ENCODE measurements at places on chromosomes 13 and 19.
A peak's percentile ranks its signal among the peaks of the same experiment; 100 is the strongest.

DNA sequence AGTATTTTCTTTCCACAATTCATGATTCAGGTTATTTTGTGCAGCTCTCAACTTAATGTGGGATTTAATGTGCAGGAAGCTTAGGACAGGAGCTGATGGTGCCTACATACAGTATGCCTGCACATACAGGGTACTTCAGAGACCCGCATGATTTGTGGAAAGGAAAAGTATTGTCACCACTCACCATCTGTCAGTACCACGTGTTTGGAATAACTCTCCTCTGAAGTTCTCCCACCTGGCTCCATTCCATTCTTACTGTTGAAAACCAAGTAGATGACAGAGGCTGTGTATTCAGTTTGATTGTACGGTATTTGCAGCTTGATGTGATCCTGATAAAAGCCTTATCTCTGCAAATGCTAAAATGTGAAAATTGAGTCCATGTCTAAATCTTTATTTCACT lies 85.7 kb downstream of the ZAR1L start:
- no peak for DNase-seq

DNA sequence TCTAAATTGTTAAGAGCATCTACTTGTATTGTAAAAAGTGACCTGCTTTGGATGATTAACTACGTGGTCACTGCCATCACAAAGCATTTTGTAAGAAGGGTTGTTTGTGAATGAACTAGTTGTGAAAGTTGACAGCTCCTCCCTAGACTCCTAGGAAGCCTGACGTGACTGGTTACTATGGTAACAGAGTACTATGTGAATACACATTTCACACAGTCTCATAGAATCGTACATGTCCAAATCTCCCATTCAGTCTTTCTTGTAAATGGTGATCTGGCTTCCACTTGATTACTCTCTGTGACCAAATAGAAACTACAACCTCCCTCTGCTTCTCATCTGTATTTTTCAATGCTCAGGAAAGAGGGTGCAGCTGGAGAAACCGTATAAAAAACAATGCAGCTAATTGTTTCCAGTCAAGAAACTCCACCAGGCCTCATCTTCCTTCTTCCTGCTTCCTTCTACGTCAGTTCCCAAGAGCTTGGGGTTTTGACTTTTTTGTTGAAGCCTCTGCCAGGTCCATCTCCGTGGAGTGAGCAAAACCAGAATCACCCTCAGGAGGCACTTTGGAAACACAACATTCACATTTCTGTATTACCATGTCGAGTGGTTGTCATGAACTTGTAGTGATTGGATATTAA lies 83.4 kb downstream of the GPC6 start:
- DNase-seq, result no peak

GRCh38 chr19:6772866-6773322 lies 386 bp downstream of the VAV1 start:
- no peak for DNase-seq

GRCh38 chr13:108154421-108154858 lies 60.9 kb downstream of the LIG4 start:
- DNase-seq, result no peak

- DNase-seq, result no peak
Measured at GRCh38 chr13:75425216-75426009, 56.6 kb downstream of the TBC1D4 start.

DNA sequence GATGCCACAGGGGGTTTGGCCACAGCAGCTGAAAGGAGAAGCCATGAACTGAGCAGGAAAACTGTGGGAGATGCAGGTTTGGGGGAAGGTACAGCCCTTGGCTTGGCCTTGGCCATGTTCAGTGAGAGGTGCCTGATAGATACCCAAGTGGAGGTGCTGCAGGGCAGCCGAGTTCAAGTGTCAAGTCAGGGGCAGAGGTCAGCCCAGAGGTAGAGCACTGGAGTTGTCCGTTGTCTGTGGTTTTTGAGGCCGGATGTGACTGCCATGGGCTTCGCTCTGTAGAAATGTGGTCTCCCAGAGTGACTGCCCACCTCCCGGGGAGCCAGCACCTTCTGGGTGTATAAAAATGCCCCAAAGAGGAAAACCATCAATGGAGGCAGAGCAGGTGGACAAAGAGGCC lies 65.3 kb downstream of the DPF1 start:
- DNase-seq, result no peak

- DNase-seq, result no peak
Measured at GRCh38 chr13:89470901-89471300, 1799.7 kb downstream of the SLITRK5 start.

GRCh38 chr13:76439546-76439945 lies 446.7 kb downstream of the KCTD12 start:
- DNase-seq, result no peak

- peak; percentile 72 for DNase-seq
Measured at GRCh38 chr19:10418485-10419199, 1.7 kb upstream of the PDE4A start.

GRCh38 chr13:27969082-27969865 lies at the start of gene CDX2:
CDX2 (minus strand) TSS chr13:27969315; CDS start chr13:27969006, 309 bp downstream.
- peak; percentile 92 for DNase-seq

GRCh38 chr13:100560498-100561157 lies 28.0 kb downstream of the GGACT start:
- DNase-seq, result no peak

GRCh38 chr13:36251017-36251416 lies 36.7 kb upstream of the SOHLH2 start:
- DNase-seq, result no peak

DNA sequence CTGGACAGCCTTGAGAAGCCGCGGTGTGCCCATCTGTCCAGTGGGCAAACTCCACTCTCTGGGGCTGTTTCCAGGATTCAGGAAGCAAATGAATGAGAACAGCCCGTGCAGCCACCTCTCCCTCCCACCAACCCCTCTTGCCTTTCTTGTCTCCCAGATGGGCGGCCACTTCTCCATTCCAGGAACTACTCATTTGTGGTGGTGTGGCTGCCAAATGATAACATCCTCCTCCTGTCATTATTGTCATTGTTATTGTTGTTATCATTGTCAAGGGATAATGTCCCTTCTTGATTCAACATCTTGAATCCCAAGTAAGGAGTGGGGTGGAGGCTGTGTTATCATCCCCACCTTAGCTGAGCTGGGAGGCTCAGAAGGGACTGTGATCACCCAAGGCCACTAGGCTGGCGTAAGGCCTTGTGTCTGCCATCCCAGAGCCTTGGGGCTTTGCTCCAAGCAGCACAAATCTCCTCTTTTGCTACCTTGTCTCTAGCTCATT lies 1.6 kb downstream of the DNM2 start:
- no peak for DNase-seq

- DNase-seq, result peak; percentile 75
Measured at GRCh38 chr19:44757735-44758505, 9.4 kb downstream of the BCL3 start.

DNA sequence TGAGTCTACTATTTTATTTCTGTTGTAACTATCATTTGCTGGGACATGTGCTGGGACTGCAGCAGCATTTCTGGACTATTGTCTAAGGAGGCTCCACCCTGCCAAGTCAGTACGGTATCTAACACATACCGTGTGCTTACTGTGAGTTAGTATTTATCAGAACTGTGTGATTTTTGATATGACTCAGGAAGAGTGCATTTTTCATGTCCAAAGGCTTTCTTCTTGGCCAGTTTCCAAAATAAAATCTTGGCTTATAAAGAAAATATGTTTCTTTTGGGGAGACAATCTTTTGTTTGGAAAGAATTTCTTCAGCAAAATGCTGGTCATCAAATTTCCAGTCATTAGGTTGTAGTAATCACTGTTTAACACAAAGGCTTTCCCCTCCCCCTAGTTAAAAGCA lies 11.6 kb downstream of the PARP4 start:
- no peak for DNase-seq

DNA sequence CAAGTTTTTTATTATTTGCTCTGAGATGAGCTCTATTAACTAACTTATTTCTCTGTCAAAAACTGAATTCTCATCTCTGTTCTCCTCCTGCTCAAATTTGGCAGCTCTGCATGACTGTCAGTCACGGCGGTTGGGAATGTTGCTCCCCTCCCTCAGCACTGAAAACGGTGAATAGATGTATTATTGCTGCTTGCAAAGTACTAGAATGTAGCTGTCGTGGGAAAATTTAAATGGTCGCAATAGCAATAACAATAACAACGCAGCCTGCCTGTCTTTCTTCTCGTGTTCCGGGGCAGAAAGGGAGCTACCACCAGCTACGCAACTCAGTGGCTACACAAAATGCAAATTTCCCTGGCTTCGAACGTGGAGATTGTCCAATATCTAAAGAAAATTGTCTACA lies 125.6 kb upstream of the FRY start:
- DNase-seq, result no peak

- DNase-seq, result no peak
Measured at GRCh38 chr13:28248080-28248479, 109.7 kb downstream of the PAN3 start.

GRCh38 chr13:65035302-65035701 lies 2194.8 kb downstream of the PCDH9 start:
- no peak for DNase-seq

DNA sequence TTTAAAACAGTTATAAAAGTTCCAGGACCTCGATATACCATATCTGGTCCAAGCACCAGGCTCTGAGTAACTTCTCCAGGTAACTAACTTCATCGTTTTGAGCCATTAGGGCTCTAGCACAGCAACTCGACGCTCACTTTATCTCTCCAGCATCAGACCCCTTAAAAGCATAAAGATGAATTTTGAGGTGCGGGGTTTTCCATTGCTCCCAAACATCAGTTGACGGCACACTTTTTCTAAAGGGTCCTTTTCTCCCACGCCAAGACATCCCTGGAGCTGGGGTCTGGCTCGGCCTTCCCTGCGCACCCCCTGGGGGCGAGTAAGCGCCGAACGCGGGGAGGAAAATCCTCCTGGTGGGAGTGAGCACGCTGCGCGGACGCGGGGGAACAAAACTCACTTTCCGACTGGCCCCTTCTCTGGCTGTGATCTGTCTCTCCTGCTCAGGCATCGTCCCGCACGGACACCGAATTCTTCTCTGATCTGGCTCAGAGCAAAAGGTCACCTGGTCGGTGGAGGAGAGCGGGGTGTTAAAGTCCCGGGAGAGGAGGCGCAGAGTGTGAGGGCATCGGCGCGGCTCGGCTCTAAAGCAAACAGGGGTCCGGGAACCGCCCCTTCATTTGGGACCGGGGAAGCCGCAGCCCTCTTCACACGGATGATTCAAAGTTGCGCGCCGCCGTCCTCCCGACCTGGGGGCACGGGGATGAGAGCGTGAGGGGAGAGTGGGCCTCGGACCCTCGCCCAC lies at the start of gene ATP7B:
TSS of gene ATP7B (minus strand) at position 561 of the 742 bp plus-strand sequence. CDS start at position 448, 113 bp downstream.
- peak; percentile 74 for DNase-seq

DNA sequence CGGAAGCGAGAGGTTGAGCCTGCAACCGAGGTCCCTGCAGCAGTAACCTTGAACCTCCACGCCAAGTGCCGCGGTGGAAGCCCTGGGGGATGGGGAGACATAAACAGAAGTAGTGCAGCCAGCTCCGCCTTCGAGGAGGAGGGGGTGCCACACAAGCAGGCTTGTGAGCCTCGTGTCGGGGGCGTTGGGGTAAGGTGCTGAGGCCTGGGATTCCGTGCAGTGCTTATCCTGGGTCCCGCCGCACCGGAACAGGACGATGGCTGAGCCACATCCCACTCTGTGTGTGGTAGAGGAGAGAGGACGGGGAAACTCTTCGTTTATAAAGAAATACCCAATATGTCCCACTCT lies 51.0 kb downstream of the SOX1 start:
- DNase-seq, result no peak

- DNase-seq, result peak; percentile 56
Measured at GRCh38 chr19:49064768-49065611, at the start of gene NTF4. NTF4 (minus strand) TSS chr19:49064818; CDS start chr19:49061997, 2,821 bp downstream.

DNA sequence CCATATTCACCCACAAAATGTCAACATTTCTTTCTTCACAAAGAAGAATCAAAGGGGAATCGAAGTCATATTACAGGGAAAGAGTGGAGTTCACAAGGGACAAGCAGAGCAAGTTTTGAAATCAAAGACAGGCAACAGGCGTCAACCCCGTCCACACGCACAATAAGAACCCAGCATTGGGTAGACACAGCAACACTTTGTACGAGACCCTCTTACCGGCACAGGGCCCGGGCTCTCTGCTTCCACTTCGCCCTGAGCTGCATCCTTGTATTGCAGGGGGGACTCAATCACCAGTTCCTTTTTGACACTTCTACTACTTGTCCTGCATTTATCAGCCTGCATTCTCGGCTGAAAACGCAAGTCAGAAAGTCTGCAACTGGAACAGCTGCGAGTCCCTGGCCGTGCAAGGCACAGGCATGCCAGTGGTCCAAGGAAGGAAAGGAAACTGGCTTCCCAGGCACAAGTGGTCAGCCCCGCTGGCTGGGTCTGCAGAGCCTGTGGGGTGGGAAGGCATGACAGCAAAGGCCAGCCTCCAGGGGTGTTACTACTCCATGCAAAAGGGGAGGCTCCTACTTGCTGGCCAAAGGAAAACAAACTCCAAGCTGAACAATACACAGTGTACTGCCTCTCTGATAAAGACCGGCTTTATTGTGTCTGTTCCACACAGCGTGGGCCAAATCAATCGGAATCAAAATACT lies at the start of gene DOCK9:
TSS of gene DOCK9 (minus strand) at position 497 of the 698 bp plus-strand sequence. CDS start at position 342, 155 bp downstream.
- DNase-seq, result peak; percentile 82

DNA sequence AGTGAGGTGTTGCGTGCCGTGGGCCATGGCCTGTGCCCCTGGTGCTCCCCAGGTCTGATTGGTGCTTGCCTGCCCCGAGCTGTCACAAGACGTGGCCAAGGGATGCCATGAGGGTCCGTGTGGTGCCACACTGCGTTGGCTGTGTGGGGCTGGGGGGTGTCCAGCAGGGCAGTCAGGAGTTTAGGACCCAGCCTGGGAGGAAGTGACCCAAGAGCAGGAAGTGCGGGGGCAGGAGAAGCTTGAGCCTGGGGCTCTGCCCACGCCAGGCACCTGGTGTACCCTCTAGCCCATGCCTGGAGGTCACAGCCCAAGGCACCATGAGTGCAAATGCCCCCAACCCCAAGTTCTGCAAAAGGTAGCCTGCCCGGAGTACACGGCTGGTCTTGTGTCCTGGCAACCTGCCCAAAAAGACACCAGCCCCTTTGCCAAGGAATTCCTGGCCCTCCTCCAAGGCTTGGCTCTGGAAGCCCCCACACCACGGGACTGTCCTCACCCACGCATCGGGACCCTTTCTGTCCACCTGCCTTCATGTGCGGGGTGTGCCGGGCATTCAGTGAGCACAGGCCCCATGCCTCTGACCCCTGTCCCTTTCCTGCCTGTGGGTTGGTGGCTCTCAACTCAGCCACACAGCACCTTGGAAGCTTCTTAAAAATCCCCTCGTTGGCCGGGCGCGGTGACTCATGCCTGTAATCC lies 24.9 kb downstream of the MPND start:
- DNase-seq, result no peak

DNA sequence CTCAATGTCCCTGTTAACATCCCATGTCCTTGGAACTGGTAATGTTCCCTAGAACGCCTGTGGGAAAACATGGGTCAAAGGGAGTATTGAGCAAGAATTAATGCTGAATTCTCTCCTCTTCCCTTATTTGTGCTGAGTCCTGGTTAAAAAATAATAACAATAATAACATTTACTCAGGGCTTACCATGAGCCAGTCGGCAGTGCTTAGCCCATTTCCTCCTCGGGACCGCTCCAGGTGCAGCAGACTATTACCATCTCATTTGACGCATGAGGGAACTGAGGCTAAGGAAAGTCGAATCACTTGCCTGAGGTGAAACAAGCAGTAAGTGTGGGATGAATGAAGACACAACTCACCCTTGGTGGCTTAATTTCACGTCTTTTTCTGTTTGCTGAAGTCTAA lies 33.6 kb upstream of the SLC15A1 start:
- no peak for DNase-seq

- DNase-seq, result no peak
Measured at GRCh38 chr19:15288146-15288963, 44.0 kb downstream of the BRD4 start.

GRCh38 chr13:88085036-88085435 lies 413.9 kb downstream of the SLITRK5 start:
- DNase-seq, result no peak
